ENCODE measurements at places on chromosomes 3 and 15.

DNA sequence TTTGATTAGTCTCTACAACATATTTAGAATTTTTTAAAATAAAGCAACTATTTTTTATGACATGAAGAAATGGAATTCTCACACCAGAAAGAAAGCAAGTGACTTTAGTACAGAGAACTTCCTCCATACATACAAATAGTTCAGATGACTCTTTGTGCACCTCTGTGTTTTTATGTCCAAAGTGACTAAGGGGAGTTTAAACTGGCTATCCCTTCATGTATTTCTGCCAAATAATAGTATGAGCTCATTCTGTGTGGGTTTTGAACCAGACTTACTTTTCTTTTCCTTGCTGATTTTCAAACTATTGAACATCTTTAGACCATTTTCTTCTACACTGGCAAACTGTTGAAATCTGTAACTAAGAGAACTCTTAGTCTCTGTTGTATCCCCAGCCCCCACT, 196.3 kb downstream of the EPHA3 start:
- no peak for DNase-seq

GRCh38 chr3:3027976-3028567, 82.1 kb downstream of the IL5RA start:
- DNase-seq = no peak

DNA sequence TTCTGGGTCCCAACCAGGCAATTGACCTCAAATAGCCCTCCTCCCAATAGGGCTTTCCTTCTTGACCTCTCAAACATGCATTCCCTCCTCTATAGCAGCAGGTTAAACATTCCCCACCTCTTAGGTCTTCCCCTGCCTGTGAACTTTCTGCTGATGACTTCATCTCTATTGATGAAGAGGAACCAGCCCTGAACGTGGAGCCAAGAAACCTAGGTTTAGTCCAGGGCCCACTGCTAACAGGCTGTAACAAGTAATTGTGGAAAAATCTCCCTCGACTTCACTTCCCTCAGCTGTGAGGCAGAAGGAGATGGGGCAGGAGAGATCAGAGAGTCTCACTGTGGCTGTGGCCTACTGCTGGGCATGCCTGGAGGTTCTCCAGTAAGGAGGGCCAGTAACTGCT, 24.7 kb downstream of the ILDR1 start:
- no peak for DNase-seq

GRCh38 chr3:166570102-166570501, 732.9 kb upstream of the BCHE start:
- DNase-seq = no peak

- DNase-seq = no peak
Observed at GRCh38 chr15:33737687-33738601, 230.4 kb upstream of the CHRM5 start.

- DNase-seq = no peak
Observed at GRCh38 chr3:58161435-58162398, 49.1 kb downstream of the DNASE1L3 start.

- DNase-seq = no peak
Observed at GRCh38 chr3:128343287-128344051, 123.2 kb downstream of the DNAJB8 start.

DNA sequence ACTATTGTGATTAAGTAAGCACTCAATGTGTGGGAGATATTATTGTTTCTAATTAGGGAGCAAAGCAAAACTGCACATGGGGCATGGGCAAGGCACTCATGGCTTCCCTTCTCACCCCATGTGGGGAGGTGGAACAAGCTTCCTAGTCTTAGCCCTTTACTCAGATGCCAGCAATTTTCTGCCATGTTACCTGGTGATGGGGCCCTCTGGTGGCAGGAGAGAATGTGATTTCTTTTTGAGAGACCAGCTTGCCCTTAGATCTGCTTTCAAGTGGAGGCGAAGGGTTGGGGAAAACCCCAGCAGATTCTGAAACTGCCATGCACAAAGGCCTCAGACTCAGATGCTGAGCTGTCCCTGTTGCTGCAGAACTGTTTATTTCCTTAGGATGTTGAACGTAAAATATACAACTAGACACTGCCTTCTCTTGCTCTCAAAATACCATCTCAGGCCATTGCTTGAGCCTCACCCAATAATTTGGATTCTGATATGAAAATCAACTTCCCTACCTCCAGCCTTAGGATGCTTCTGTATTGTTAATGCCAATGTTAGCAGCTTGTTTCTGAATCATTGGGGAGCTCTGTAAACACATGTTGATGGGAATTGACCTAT, 130.2 kb upstream of the TPRG1 start:
- DNase-seq = no peak

DNA sequence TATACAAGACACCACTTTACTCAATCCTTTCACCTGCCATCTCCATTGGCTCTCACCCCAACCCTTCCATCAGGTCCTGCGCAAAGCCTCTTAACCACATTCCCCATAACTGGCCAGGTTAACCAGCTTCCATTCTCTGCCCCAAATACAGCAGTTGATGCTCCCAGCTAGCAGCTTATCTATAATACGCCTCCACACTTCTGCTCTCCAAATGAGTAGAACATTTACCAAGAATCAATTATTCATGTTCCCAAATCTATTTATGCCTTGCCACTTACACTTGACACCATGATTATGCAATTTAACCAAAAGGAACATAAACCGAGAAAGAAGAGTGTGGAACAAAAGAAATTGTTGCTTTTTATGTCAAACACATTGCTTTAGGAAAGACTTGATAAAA, 103.7 kb upstream of the TPM1 start:
- DNase-seq = no peak

- DNase-seq = no peak
Observed at GRCh38 chr3:15207836-15208504, 1.9 kb downstream of the CAPN7 start.

GRCh38 chr15:101244889-101245668, 6.8 kb downstream of the CHSY1 start:
- no peak for DNase-seq

Data from amygdala (tissue), 56 donors.